CD4-positive, alpha-beta T cell treated with Interleukin-15 for 4 hours (primary cell): ENCODE measurements at places on chromosomes 4 and X.

GRCh38 chr4:48738856-48739255 lies 41.2 kb downstream of the FRYL start:
- DNase-seq = no peak

- no peak for DNase-seq
Measured at GRCh38 chr4:21710179-21710835, 238.3 kb downstream of the KCNIP4 start.

DNA sequence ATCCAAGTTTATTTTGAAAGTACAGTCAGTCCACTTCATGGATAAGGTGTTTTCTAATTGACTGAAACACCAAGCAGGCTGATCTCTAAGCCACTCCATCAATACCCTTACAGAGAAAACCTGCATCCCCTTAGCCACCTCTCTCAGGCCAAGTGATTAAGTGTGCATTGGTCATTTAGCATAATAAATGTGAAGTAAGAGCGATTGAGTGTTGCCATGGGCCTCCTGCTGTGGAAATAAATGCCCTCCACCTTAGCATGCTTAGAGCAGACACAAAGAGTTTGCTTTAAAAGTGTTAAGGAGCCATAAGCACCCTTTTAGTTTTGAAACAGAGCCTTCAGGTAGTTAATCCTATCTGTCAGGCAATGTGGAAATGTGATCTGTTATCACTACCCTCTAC lies 386.5 kb downstream of the GPAT3 start:
- DNase-seq = no peak

- no peak for DNase-seq
Measured at GRCh38 chr4:115229873-115230272, 116.5 kb upstream of the NDST4 start.

GRCh38 chr4:17347445-17347844 lies 164.4 kb downstream of the QDPR start:
- peak; percentile 21 for DNase-seq

DNA sequence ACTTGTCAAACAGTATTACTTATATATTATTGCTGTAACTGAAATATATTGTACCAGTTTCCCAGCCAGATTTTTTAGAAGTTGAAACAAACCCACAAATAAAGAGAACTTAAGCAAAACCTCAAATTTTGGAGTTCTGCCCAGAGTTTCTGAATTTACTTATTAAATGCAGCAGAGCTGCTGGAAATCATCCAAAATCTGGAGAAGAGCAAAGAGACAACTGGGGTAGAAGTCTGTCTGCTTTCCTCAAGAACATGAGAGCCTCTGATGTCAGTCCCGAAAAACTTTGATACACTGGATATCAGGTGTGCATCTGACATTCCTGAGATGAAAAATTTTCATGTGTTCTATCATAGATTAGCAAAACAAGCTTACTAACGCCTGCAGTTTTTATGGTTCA lies 325.9 kb downstream of the NR3C2 start:
- no peak for DNase-seq

- no peak for DNase-seq
Measured at GRCh38 chrX:149298111-149298510, 207.0 kb downstream of the IDS start.
